ENCODE measurements at places on chromosomes 5 and 9. TPM values are rescaled to one million over a fixed set of nuclear protein-coding genes. Genes with fewer than 3 reads are reported as not detected.

Gene SPACA9
- 3.3 TPM for total RNA-seq

Gene C8G
- not detected for total RNA-seq

Gene ZNF189
- total RNA-seq = 15.5 TPM

Gene ACO1
- 42.7 TPM for total RNA-seq

Gene SLC25A2
- total RNA-seq = not detected

Gene GADD45G
- total RNA-seq = not detected

Gene ST8SIA4
- 0.39 TPM for total RNA-seq

Gene SLCO6A1
- total RNA-seq = 0.60 TPM

Gene AOPEP
- total RNA-seq = 118 TPM

Gene C7
- not detected for total RNA-seq

Gene PDGFRB
- total RNA-seq = 67.6 TPM

Gene SPATA31A6
- total RNA-seq = not detected

Gene CKMT2
- not detected for total RNA-seq

Gene SARDH
- total RNA-seq = 1.9 TPM

Gene IL33
- total RNA-seq = not detected

Gene OR13C4
- not detected for total RNA-seq

GRCh38 chr9:91273853-91274552 is 87.7 kb downstream of the AUH start:
- DNase-seq = peak; percentile 46

DNA sequence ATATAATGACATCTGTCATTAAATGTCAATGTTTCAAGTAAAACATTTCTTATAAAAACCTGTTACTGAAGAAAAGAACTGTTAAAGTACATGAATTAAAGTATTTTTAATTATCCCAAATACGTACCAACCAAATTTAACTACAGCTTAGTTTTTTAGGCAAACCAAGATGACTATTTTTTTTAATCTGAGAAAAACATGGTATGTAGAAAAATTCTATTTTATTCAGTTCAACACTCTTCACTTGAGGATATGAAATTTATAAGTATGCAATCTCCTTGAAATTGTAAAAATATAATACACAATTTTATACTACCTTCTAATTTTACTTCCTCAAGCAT is 75.3 kb upstream of the IFNE start:
- DNase-seq = no peak

DNA sequence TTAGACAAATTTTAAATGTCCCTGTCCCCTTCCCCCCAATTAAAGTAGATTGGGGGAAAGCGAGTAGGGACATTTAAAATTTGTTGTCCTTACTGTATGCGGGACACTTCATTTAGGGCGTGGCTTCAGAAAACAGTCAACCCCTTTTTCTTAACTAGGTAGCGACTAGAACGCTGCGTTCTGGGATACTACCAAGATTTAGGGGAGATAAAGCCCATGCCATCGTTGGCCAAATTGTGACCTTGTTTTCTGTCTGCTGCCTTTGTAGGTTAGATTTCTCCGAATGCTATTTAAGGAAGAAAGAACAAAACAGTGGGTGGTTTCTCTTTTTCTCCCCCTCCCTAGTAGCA is 1.2 kb downstream of the CKS2 start:
- peak; percentile 28 for DNase-seq

GRCh38 chr9:18269561-18269960 is 204.4 kb upstream of the ADAMTSL1 start:
- peak; percentile 26 for DNase-seq

DNA sequence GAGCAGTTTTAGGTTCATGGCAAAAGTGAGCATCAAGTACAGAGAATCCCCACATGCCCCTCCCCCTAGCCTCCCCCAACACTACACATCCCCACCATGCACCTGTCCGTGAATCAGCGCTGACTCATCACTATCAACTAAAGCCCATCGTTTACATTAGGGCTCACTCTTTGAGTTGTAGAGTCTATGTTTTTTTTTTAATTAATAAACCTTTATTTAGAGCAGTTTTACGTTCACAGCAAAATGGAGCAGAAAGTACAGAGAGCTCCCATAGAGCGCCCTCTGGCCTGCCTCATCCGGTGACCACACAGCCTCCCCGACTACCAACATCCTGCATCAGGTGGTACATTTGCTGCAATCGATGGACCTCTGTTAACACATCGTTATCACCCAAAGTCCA is 47.9 kb upstream of the UNC5A start:
- DNase-seq = peak; percentile 43

- DNase-seq = no peak
Measured at GRCh38 chr9:133564451-133565116, 30.1 kb downstream of the ADAMTSL2 start.

- peak; percentile 67 for DNase-seq
Measured at GRCh38 chr5:132883261-132883834, 9.9 kb downstream of the LEAP2 start.

GRCh38 chr9:96423322-96423984 is 5.3 kb upstream of the ZNF367 start:
- DNase-seq = no peak

- DNase-seq = peak; percentile 69
Measured at GRCh38 chr5:140011297-140011802, 31.7 kb downstream of the NRG2 start.

- no peak for DNase-seq
Measured at GRCh38 chr5:68148096-68148495, 67.5 kb upstream of the PIK3R1 start.

DNA sequence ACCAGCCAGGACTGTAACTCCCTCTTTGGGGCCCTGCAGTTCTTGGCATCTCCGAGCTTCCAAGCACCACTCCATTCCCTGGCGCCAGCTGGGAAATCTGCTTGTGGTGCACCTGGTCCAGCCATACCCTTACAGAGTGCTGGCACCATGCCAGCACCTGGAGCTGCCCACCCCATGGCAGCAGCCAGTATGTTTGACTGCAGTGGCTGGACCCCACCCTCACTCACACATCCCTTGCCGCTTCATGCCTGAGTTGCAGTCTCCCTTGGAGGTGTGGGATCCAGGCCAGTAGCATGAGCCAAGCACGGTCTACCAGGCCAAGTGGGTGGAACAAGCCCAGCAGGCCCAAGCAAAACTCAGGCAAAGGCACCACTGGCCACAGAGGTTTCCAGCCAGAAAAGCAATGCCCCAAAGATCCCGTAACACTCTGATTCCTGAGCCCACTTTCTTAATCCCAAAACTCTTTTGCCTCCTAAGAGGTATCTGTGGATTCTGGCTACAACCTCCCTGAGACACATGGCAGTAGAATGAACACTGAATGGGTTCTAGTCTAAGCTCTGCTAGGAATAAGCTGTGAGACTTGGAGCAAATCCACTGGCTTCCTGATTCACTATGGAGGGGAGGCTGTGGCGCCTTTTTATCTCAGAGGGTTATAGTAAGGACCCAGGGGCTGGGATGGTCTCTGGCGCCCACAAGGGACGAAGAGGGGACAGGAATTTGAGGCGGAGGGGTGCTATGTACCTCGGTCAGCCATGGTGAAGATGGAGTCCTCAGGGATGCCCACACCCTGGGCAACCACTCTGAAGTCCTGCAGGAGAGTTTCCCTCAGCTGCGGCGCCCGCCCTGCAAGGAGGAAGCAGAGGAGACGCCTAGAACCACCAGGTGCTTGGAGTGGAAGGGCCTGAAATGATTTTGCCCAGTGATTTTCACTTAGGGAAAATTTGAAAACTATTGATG is 5.6 kb downstream of the AMBP start:
- no peak for DNase-seq

- DNase-seq = peak; percentile 51
Measured at GRCh38 chr5:115465431-115465830, 79.1 kb downstream of the FEM1C start.

DNA sequence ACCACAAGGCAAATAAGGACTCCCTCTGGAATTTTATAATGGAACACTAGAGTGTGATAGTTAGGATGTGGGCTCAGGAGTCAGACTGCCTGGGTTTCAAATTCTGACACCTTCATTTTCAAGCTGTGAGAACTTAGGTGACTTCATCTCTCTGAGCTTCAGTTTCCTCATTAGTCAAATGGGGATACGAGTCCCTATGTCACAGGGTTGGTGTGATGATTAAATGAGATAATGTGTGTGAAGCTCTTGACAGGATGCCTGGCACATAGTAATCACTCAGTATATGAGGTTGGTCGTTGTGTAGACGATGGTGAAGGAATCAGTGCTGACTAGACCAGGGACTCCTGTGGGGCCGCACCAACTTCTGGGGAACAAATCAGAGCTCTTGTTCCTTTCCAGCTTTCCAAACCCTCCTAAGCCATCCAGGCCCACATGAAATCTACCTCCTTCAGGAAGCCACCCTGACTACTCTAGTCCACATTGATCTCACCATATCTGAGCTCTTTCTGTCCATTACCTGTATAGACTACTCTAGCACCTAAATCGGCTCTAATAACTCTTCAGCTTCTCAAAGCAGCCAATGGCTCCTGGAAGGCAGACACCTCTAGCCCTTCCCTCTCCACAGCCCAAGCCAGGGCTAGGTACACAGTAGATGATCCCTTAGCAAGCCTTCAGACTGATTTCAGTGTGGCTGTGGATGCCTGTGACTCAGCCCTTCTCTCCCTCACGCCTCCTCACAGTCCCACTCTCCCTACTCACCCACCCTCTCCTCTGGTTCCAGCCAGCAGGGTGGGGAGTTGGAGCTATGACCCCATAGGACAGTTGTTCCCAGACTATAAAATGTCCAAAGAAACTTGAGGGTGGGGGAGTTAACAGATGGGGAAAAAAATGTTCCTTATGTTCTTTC is 2.5 kb upstream of the TCF7 start:
- peak; percentile 27 for DNase-seq

DNA sequence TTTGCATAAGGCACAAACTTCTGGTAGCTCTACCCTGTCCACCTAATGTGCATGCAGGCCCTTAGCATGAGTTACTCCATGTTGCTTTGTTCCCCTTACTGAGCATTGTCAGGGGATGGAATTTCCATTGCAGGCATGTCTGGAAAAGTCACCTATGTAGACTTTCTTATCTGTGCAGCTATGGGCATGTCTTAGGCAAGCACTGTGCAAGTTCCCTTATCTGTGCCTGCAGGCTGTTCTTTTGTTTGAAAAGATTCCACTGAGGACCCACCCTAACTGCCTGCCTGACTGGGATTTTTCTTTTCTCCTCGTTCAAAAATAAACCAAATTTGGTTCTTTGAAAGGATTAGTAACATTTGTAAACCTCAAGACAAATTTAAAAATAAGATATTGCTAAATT is 587.0 kb downstream of the CDH18 start:
- no peak for DNase-seq

DNA sequence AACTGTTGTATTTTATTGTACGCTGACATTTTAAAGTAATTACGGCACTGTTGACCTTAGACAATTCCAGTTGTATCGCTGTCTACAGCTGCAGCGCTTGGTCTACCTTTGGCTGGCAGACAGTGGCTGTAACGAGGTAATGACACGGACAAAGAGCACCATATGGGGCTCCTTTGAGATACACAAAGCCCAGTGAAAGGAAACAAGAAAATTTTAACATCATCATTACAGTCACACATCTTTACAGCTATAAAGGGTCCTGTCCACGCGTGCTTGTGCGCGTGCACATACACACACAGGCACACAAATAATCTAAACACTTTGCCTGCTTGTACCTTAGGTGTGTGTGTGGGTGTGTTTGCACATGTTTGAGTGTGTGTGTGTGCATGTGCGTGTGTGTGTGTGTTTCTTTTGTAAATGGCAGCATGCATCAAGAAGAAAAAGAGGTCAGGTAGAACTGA is 946.0 kb downstream of the NR2F1-AS1 start:
- no peak for DNase-seq

DNA sequence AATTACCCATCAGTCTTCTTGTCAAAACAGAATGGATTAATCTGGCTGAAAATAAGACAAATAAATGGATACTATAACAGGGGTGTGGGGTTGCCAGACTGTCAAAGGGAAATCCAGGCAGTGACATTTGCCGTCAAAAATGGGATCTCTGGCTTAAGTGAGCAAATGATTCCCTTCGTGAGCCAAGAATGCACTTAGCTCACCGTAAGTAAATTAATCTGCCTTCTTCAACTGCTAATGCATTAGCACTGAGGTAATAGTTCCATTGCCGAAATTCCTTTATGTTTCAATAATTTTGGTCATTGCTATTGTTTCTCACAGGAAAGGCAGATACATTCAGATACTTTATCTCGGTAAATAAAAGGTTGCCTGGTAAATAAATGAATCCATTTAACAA is 377.8 kb downstream of the KIAA0825 start:
- no peak for DNase-seq

DNA sequence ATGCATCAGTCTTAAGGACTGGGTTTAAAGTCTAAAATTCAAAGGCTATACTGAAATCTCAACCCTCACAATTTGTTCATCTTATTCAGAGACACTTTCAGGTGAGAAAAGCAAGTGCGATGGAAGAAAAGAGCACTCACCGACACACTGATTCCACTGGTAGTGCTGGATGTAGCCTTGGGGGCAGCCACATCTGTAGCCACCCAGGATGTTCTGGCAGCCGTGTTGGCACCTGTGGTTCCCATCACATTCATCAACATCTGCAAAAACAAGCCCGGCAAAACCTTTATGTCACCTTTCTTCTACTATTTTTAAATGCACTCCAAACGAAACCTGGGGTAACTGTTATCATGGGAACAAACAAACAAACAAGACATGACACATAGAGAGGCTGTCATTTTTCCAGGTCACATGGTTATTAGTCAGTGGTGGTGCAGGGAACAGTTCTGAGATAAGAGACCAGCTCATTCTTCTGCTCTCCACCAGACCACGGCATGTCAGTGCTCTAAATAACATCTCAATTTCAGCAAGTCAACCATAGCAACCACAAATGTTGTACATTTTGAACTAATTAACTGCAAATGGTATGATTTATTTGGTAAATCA is 188.4 kb downstream of the SLC12A2 start:
- peak; percentile 27 for DNase-seq

- DNase-seq = no peak
Measured at GRCh38 chr5:15106530-15107283, 235.1 kb upstream of the ANKH start.

GRCh38 chr9:91914937-91915336 is 35.1 kb downstream of the ROR2 start:
- no peak for DNase-seq

DNA sequence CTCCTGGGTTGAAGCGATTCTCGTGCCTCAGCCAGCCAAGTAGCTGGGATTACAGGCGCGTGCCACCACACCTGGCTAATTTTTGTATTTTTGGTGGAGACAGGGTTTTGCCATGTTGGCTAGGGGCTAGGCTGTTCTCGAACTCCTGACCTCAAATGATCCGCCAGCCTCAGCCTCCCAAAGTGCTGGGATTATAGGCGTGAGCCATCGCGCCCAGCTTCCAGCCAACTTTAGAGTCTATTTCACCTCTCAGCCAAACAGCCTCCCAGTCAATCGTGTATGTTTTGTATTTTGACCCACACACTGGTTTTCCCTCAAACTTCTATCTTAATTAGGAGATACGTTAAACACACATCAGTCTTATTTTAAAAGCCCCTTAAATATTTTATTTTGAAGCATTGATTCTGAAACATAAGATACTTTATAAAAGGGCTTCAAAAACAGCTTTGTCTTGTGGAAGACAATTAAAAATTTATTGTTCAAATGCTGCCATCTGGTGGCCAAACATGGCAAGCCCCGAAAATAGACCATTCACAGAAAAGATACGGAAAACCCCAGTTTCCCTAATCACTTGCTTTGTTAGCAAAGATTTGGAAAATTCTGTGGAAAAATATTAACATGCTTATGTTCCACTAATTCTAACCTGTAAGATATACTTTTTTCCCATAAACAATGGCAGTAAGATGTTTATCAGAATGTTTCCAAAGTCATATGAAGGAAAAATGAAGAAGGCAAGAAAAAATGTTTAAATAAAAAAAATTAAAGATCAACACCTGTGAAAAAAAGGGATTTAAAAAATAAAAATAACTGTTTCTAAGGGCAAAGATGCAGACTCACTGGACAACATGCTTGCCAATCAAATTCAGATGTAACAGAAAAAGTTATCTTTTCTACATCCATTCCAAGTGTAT is 33.1 kb downstream of the APTX start:
- DNase-seq = peak; percentile 37

GRCh38 chr5:115796656-115797055 is 19.8 kb downstream of the CDO1 start:
- DNase-seq = no peak
